Skeletal muscle cell (primary cell): ENCODE measurements at places on chromosomes 5 and 9.

- DNase-seq = no peak
These were observed 585.1 kb downstream of the IRX1 start for GRCh38 chr5:4180703-4181102.

GRCh38 chr9:72827950-72828731 lies 124.7 kb downstream of the ALDH1A1 start:
- no peak for DNase-seq

GRCh38 chr9:126620478-126620877 lies 6.8 kb downstream of the LMX1B start:
- DNase-seq = no peak

GRCh38 chr5:180213256-180213600 lies 4.2 kb upstream of the RASGEF1C start:
- no peak for DNase-seq

- DNase-seq = no peak
These were observed at the start of gene CAMK2A for GRCh38 chr5:150289551-150290390. Gene CAMK2A (minus strand): TSS chr5:150289773. CDS start chr5:150289625, 148 bp downstream.

- peak; percentile 31 for DNase-seq
These were observed 66.3 kb downstream of the PSAT1 start for GRCh38 chr9:78363221-78363620.
